NCI-H774 (cell line): ENCODE measurements at places on chromosomes 11 and 22.

DNA sequence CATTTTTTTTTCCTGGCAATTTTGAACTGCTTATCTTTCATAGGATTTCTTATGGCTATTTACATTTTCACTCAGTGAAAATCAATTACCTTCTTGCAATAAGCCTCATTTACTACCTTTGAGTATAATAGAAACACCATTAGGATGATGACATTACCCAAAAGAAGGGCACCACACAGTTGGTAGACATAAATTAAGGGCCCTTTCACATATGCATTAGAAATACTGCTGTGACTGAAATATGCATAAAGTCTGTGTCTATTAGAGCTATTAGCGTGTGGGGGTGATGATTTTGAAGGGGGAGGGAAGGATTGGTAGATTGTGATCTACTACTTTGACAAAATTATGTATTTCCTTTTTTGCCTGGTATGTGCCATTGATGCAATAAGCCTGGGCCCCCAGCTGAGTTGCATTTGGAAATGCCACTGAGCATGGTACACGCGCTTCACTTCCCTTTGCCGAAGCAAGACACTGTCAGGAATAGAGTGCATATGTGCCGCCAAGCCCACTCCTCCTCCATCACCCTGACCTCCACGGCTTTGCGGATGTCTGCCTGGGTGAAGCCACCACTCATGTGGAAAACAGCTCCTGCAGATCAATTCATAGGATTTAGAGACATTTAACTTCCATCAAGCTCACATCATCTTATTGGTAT is 339.3 kb downstream of the DCDC1 start:
- DNase-seq: no peak

DNA sequence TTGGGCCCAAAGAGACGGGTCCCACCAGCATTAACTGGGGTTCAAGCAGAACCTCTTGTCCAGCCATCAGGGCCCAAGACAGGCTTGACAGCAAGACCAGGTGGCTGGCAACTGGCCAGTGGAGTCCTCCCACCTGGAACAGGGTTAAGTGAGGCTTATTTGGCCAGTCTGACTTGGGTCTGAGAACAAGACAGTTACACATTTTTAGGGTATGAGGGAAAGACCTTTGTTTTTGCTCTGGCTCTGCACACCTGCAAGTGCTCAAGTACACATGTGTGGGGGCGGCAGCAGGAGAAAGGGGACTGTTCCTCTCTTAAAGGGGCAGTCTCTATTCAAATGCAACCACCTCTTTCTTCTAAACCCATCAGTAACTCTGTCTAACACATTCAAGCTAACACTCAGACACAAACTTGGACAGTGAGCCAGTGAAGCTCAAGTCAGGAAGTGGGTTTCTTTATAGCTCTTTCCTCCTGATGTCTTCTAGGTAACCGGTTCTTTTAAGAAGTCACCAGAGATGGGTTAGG is 116.2 kb downstream of the ETS1 start:
- DNase-seq: no peak

DNA sequence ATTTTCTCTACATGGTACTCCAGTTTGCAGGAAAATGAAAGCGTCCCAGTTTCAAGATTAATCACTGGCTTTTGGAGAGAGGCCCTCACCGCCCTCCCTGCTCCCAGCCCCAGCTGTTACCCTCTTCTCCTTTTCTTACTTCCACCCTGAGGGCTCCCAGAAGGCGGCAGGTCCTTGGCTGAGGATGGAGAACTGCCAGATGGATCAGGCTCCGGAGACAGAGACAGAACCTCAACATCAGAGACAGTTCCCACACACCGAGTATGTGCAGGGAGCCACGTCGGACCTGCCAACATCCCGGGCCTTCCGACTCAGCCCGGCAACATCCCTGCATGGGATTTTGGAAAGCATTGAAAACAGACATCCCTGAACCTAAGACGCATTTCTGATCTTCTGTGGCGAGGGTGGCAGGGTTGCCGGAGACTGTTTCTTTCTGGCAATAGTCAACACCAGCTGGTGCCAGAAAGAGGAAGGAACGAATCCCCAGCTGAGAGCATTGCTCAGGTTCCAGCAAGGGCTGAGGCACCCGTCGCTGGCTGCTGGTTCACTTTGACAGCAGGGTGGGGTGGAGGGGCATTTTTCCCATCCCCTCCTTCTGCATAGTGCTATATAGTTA is 467.1 kb downstream of the MIAT start:
- DNase-seq: no peak

GRCh38 chr11:59756558-59756840 is 1.3 kb downstream of the STX3 start:
- no peak for DNase-seq

DNA sequence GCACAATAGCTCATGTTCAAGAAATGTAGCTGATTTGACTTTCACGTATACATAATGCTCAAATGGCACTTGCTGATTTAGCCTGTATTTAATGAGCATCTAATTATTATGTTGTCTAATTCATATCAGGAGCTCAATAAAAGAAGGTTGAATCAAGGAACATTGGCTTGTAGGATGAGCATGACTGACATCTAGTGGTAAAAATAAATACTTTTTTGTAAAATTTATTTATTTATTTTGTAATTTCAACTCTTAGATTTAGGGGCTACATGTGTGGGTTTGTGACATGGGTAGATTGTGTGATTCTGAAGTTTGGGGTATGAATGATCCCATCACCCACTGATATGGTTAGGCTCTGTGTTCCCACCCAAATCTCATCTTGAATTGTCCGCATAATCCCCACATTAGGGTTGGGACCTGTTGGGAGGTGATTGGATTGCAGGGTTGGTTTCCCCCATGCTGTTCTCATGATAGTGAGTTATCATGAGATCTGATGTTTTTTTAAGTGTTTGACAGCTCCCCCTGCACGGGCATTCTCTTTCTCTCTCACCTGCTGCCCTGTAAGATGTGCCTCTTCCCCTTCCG is 1.7 kb upstream of the OR52E5 start:
- no peak for DNase-seq

- DNase-seq: no peak
Observed at GRCh38 chr22:50190941-50191741, 5.4 kb downstream of the TRABD start.

GRCh38 chr22:24592058-24592850 is 619 bp downstream of the LRRC75B start:
- no peak for DNase-seq

DNA sequence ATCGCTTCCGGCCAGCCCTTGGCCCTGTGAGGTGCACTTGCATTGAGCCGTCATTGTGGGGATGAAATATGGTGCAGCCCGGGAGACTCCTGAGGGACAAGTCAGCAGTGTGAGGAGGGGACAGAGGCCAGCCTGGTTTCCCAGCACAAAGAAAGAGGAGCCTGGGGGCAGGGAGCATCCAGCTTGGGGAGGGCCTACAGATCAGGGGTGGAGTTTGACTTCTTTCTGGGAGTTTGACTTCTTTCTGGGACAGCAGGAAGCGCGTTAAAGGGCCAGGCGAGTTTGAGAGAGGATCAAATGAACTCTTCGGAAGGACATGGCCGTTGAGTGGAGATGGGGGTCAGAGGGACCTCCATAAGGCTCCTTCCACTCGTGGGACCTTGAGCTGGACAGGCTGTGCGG is 91.9 kb downstream of the LRRC32 start:
- no peak for DNase-seq

GRCh38 chr22:50197856-50198623 is 2.8 kb upstream of the SELENOO start:
- DNase-seq: no peak

DNA sequence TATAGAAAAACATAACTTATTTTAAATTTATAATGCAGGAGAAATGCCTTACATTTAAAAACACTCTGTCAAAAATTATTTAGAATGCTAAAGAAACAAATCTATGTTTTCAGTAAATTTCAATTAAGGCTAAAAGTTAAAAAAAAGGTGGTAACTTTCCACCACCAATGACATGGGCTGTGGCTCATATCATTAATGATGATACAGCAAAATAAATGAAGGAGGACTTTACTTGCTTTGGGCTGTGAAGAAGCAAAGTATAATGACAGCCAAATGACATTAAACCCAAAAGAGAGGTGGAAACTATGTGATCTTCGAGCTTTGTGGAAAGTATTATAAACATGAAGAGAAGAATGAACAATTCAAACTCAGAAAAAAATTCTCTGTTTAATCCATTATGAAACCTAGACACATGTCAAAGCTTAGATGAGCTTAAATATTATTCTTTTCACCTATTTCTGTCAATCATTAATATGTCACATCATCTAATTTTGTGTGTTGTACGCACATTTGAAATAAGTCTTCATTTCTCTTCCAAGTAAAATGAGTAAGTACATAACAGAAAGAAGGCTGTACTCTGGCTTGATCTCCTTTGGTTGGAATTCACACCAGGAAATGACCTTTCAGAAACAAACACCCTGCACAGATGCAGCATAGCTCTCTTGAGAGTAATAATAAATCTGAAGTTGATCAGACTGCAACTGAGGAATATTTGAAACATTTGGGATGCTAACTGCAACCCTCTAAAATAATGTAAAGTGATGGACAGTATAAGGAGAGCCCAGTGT is 265.8 kb downstream of the TTC28 start:
- no peak for DNase-seq
